NCI-H69 (cell line): ENCODE measurements at places on chromosomes 5 and 9.
A peak's percentile ranks its signal among the peaks of the same experiment; 100 is the strongest.

DNA sequence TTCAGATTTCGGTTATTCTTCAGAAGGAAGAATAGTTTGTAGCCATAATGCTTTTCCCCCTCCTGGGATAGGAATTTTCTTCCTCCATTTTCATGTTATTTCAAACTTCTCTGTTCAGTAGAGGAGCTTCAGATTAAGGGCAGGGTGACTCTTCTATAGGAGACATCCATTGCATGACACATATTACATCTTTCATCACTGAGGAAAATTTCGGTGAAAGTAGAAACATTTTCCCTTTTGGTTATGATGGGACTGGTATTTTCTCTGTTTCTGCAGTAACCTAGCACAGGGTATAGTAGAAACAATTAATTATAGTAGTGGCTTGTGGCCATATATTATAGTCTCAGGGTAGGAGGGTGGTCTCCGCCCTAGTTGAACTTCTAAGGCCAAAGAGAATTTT, 1.1 kb downstream of the IPO11 start:
- DNase-seq, result no peak

DNA sequence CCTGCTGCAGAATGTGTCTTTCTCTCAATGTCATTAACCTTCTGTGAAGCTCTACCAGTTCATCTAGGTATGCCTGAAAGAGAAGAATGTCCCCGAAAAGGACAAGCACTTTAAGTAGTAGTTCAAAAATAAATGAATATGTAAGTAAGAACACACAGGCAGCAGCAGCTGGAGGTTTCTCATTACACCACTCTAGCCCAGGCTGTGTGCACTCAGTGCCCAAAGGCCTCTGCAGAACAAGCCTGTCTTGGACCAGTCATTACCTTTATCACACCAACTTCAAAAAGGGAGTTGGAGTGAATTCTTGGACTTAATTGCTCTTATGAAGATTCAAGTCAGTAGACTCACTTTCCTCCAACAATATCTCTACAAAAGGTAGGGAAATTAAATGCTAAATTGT, 268.8 kb downstream of the MLLT3 start:
- no peak for DNase-seq

GRCh38 chr5:87831499-87831898, 418.8 kb upstream of the CCNH start:
- DNase-seq, result no peak

- no peak for DNase-seq
Observed at GRCh38 chr9:102941868-102942267, 53.3 kb upstream of the CYLC2 start.

DNA sequence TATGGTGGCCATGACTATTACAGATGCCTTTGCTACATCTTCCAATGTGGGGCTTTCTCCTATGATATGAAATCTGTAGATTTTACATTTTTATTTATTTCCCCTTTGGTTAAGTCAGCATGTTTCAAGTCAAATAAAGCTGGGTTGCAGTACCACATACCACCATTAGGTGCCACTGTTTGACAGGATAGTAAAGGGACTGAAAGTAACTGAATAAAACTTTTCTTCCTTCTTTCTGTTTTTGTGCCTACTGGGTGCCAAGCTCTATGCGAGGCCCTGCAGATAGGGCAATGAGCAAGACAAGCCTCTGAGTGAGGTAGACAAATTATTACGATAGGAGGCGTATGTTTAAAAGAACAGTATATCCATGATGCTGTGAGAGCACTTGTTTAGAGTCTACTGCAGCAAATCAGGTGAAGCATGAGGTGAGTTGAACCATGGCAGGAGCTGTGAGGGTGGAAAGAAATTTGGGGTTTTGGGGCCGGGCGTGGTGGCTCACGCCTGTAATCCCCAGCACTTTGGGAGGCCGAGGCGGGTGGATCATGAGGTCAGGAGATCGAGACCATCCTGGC, 64.8 kb downstream of the GDNF start:
- DNase-seq, result peak; percentile 32

DNA sequence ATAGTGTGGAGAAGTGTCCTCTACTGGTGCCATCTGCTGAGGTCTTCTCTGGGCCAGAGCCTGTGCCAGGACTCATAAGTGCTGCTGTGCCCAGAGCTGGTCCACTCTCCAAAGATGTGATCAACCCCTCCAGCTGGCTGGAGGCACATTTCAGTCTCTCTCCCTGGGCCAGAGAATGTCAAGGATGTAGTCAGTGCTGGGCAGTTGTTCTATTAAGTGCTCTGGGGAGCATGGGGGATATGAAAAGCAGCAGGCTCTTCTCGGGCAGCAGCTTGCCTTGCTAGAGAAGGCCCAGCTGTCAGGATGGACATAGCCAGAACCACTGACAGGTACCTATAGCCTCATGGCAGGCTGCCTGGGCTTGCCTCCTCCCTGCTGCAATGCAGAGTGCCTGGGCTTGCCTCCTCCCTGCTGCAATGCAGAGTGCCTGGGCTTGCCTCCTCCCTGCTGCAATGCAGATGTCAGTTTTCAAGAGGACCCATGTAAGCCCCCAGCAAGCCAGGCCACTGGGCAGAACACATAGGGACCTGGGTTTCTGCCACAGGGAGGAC, 157.2 kb upstream of the PANK3 start:
- DNase-seq, result no peak

- DNase-seq, result peak; percentile 93
Observed at GRCh38 chr5:84430863-84431663, 46.4 kb upstream of the EDIL3 start.

- peak; percentile 63 for DNase-seq
Observed at GRCh38 chr5:171386861-171387344, 746 bp upstream of the NPM1 start.

DNA sequence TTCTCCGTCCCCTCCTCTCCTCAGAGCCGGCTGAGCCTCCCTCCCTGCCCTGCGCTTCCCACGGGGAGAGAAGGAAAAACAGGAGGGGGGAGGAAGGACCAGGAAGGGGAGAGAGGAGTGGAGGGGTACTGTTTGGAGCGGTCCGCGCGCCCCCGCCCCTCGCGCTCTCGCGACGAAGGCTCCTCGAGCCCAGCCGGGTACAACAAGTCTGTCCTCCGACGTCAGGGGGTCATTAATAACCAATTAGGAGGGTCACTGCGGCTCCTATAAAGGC, 480 bp upstream of the PRDM12 start:
- peak; percentile 69 for DNase-seq

DNA sequence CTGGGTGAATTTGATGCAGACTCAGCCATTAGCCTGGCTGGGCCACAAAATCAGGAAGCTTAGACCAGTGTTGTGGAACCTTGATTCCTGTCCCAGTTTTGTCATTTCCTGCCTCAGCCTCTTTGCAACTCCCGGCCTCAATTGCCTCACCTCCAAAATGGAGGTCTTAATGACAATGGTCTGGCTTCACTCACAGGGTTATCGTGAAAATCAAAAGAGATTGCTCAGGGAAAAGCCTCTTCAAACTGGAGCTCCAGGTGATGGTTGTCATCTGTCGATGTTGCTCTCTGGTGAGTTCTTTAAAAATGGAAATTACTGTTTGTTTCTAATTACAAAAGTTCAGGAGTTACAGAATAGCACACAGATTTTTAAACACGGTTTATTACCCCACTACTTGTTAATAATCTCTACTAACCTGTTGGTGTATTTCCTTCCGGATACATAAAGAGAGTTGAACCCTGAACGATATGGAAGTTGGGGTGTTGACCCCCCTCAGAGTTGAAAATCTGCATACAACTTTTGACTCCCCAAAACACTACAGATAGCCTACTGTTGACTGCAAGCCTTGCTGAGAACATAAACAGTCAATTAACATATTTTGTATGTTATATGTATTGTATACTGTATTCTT, 109.9 kb upstream of the CPEB4 start:
- DNase-seq, result no peak

DNA sequence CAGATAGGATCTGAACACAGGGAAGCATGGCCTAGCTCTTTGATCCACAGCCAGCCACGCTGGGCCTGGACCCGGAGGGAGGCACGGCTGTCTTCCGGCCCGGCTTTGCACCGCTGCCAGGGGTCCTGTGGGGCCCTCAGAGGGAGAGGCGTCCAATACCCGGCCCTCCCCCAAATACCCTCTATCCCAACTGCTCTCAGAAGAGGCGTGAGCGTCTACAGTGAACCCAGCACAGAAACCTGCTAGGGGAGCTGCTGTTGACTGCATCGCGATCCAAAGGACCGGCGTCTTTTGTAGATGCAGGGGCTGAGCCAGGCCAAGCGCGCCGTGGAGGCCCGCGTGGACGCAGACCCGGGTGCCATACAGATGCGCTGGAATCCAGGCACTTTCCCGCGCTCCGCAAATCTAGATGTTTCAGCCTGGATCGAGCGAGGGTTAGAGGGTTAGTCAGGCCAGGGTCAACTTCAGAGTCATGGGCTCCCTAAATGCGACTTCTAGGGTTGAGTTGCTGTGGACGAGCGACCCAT, 1.1 kb upstream of the TCF7 start:
- no peak for DNase-seq

GRCh38 chr5:158642879-158643278, 456.8 kb downstream of the EBF1 start:
- no peak for DNase-seq

GRCh38 chr5:172691886-172692285, 50.8 kb downstream of the NEURL1B start:
- no peak for DNase-seq

DNA sequence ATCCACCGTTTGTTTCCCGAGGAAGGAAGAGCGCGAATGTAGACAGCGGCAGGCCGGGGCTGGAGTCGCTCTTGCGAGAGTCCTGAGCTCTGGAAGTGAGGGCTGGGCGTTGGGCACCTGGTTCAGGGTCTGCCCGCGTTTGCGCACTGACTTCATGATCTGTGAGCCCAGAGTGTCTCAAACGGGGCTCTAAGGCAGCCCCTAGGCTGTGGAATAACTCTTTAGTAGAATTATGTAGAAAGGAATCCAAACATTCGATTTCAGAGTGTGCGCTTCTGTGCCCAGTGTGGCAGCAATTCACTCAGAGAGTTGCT, 478 bp upstream of the GGTA1 start:
- DNase-seq, result no peak

DNA sequence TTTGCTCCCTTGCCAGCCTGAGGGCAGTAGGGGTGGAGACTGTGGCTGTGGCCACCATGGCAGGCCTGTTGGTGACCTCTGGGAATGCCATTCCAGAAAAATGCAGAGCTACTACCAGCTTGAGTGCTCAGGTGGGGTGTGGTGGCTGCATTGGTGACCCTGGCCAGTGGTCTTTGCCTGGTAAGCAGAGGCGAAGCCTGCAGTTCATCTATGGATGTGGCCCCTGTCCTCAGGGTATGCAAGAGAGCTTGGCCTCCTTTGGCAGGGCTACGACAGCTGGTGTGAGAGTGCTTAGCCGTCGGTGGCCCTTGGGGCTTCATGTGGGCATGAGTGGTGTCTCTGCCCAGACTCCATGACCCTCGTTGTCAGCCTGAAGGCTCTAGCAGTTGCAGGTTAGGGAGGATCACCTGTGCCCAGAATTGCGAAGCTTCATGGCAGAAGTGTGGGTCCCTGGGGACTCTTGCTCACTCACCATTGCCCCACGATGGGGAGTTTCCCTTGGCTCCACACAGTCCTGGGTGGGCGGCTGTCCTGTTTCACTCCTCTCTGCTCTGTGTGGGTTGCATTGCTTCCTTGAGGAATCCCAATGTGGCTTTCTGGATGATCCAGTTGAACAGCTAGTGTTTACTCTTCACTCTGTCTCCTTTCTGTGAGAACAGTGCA, 117.9 kb upstream of the CDH12 start:
- DNase-seq, result no peak

DNA sequence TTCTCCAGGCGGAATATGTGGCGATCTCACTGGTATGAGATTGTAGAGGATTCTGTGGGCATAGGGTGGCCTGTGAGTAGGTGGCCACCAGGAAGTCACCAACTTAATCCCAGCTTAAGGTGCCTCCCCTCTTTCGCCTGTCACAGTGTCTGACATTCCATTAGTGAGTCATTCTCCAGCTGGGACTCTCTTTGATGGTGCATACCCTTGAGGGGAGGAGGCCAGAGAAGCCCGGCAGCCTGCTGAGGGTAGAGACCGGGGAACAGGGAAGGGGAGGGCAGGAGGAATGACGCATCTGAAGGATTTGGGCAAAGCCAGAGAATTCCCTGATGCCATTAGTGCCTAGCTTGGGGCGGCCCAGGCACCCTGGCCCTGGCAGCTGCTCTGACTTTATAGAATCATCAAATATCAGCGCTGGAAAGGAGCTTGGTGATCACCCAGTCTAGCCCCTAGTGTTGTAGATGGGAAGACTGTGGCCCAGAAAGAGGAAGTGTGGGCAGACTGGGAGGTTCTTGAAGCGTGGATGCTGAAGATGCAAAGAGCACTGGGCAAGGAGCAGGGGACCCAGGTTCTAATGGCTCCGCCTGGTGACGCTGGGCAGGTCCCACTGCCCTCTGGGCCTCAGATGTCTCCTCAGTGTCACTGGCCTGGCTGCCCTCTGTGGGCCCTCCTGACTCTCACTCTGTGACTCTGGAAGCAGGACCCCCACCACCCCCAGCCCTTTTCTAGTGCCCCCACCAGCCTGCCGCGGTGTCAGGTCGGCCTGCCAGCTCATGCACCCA, 41.4 kb downstream of the DAB2IP start:
- no peak for DNase-seq

GRCh38 chr5:41240985-41241384, 27.7 kb upstream of the C6 start:
- DNase-seq, result no peak

DNA sequence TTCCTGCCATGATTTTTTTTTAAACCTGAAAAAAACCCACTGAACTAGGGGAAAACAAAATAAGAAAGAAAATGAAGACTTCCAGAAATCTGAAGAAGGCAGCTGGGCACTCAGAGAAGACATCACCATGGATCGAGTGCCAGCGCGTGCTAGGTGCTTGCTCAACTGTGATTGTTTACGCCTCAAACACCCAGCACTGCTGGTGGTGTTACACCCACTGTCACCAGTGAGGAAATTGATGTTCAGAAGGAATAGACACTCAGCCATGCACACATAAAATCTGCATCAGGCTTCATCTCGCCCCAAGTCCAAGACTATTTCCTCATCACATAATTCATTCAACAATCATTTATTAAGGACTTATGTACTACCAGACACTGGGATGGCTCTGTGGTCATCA, 82.1 kb downstream of the HRH2 start:
- DNase-seq, result no peak

DNA sequence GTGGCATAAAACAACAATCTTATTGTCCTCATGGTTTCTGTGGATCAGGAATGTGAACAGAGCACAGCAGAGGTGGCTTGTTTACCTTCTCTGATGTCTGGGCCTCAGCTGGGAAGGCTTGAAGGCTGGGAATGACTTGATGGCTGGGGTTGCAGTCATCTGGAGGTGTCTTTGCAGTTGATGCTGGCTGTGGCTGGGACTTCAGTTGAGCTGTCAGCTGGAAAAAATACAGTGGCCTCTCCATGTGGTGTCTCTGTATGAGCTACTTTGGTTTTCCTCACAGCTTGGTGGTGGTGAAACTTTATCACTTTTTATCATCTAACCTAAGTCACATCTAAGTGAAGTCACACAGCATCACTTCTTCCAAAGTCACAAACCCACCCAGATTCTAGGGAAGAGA, 24.7 kb upstream of the STX17 start:
- no peak for DNase-seq
